ENCODE measurements at places on chromosomes 12 and 14.

GRCh38 chr12:51917746-51918453 is 10.6 kb downstream of the ACVRL1 start:
- no peak for DNase-seq

DNA sequence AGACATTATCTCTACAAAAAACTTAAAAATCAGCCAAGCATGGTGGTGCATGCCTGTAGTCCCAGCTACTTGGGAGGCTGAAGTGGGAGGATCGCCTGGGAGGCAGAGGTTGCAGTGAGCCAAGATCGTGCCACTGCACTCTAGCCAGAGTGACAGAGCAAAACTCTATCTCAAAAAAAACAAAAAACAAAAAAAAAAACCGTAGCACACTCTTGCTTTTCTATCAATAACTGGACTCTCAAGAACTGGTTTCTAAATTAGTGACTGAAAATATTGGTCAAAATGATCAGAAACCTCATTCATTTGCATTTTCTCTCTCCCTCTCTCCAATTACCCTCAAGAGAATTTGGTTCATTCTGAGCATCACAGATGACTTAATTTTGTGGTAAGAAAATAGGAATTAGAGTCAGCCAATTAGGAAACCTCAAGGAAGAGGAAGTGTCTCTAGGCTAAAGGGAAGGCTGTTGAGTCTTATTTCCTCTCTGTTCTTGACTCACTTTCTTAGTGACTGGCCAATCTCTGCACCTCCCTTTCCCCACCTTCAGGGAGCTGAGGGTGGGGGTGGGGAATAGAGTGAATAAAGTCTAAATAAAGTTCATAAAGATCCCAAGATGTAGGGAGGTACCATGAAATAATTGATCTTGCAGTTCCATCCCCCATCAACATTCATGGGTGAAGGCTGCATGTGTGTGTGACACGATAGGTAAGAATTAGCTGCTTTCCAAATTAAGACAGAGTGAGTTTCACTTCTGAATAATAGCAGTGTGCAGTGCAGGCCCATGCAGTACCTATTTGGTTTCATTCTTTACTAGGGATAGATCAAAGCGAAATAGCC is 6.8 kb upstream of the PSMA6 start:
- DNase-seq = peak; percentile 61

GRCh38 chr12:31524791-31525495 is 66.0 kb downstream of the DENND5B start:
- DNase-seq = peak; percentile 58

DNA sequence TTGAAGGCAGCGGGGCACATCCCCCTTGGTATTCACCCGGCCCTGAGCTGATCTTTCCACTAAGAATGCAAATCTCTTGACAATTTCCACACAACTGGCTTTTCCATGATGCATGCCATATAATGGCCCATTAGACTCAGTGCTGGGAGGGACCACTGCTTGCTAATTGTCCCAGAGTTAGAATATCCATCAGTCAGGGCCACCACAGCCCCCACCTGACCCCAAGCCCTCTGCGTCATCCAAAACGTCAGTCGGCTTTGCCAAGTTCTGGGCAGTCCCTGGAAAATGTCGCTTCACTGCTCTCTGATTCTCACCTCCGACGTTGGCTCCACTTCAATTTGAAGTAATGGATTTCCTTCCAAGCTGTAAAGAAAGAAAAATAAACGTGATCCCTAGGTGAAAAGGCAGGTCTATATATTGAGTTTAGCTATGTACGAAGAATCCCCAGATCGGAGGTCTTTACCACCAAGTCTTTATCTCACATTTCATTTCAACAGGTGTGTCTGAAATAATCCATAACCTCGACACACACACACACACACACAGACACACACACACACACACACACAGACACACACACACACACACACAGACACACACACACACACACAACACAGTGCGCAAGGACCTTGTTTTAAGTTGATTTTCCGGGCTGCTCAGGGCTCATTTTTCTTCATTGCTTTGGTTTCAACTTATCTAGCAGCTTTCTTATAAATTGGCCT is 165.5 kb upstream of the NOS1 start:
- no peak for DNase-seq
